Activated CD4-positive, alpha-beta T cell treated with anti-CD3 and anti-CD28 coated beads for 1 hour (primary cell): ENCODE measurements at places on chromosomes 6 and 20.

DNA sequence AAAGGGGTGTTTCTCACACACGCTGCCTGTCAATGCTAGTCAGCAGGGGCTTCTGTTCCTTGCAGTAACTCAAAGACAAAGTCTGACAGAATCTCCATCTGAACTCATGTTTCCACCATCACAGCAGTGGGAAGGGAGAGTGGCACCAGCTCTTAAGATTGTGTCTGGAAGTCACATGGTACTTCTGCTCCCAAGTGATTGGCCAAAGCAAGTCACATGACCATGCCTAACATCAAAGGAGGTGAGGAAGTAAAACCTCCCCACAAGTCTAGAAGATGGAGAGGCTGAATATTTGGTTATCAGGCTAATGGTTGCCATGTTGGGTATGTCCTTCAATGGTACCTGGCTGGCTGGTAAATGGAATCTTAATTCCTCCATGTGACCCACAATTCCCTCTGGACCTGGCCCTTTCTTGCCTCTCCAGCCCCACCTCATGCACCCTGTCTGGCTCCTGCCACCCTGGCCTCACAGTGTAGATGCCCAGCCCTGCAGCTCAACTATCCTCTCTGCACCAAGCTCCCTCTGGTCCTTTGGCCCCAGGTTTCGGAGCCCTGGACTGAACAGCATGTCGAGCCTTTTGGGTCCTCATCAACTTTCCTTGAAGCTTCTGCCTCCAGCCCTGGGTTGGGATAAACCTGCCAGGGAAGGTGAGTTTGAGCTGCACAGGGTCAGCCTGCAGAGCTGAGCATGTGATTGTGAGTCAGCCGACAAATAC lies 51.0 kb upstream of the PMEPA1 start:
- no peak for DNase-seq

DNA sequence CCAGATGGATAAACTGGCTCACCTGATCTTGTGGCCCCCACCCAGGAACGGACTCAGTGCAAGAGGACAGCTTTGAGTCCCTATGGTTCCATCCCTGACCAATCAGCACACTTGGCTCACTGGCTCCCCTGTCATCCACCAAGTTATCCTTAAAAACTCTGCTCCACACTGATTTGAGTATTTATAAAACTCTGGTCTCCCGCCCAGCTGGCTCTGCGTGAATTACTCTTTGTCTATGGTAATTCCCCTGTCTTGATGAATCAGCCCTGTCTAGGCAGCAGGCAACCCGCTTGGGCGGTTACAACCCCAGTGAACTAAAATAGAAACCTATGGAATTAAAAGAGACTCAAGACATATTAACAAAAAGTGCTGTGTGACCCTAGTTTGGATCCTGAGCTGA lies 38.1 kb upstream of the CD83 start:
- no peak for DNase-seq

- DNase-seq: no peak
Observed at GRCh38 chr20:61809006-61809770, 256.5 kb downstream of the TAF4 start.

GRCh38 chr6:151647976-151648639 lies 154.3 kb downstream of the CCDC170 start:
- no peak for DNase-seq

GRCh38 chr6:156423829-156424228 lies 353.3 kb upstream of the ARID1B start:
- no peak for DNase-seq

DNA sequence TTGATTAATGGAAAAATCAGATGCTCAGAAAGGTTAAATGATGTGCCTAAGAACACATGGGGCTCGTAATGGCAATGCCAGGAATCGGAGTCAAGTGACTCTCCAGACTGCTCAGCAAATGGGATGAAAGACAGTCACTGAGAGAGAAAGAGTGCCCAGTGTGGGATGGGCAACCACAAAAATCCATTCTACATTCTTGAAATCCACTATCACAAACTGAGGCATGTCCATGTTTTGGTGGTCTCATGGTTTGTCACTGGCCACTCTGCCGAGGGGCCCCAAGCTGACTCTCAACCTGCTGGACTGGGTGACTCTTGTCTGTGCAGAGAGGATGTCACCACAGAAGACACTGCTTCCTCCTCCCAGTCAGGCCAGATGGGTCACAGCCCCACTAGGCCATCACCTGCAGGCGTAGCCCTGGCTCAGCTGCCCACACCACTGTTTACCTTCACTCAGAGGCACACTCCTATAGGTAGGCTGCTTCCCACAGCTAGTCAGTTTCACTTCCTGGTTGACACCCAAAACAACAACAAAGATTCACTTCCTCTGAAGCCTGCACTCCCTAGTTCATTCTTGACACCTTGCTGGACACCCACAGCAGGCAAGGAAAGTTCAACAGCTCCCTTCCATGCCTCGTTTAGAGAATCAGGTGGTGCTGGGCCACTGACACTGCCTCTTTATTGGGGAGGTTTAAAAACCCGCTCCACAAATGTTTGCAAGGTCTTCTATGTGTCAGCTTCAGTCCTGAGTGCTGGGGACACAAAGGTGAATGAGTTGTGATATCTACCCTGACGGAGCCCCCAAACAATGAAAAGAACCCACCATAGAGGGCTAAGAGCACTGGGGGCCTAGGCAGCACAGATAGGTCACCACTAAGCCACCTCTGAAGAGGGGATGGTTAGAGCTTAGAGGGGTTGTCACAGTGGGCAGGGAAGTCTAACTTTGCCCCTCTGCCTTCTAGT lies 21.7 kb downstream of the MAP1LC3A start:
- DNase-seq: no peak
